ENCODE measurements at places on chromosomes 4 and X.

GRCh38 chr4:40232610-40233009, 35.8 kb downstream of the RHOH start:
- DNase-seq: no peak

GRCh38 chrX:131277543-131278136, 11.5 kb downstream of the IGSF1 start:
- DNase-seq: no peak

- no peak for DNase-seq
Measured at GRCh38 chrX:27463187-27463586, at the start of gene PPP4R3C. Gene PPP4R3C, minus strand, starts transcription at chrX:27463341. Its CDS starts 45 bp downstream, at chrX:27463296.

- no peak for DNase-seq
Measured at GRCh38 chr4:4182835-4183568, 43.7 kb downstream of the OTOP1 start.

DNA sequence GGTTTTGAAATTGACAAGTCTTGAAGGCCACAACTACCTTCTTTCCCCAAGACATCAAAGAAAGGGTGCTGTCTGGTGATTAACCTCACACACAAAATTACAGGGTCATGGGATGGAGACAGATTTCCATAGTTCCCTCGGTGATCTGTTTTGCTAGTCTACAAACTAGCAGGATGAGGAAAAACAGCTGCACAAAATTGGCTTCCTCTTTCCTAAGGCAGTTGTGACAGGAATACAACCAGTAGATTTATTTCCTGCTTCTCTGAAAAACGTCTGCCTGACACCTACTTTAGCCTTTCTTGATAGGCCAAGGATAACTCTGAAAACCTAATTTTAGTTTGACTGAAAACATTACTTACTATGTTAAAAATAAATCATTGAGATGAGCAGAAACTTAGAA, 39.6 kb downstream of the DKK2 start:
- no peak for DNase-seq

- DNase-seq: no peak
Measured at GRCh38 chr4:132614682-132615081, 534.4 kb upstream of the PCDH10 start.
